ENCODE measurements at places on chromosomes 7 and 10.

DNA sequence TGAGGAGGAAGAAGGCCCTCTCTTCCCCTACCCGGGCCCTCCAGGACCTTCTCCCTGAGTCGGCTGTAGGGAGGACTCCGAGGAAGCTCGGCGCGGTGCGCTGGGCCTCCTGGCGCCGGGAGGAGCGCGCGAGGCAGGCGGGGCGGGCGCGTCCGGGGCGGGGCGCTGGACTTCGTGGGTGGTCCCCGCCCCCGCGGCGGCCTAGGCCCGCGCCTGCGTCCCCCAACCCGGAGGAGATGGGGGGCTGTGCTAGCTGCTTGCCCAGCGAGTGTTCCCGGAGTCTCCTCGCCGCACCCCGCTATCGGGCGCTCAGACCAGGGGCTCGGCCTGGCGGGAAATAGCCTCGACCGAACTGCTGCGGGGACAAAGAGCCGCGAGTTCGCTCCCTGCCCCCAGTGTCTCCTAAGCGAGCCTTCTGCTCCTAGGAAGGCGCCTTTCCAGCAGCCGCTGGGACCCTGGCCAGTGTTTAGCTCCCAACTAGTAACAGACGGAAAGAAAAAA is 19.2 kb upstream of the SMO start:
- no peak for DNase-seq

DNA sequence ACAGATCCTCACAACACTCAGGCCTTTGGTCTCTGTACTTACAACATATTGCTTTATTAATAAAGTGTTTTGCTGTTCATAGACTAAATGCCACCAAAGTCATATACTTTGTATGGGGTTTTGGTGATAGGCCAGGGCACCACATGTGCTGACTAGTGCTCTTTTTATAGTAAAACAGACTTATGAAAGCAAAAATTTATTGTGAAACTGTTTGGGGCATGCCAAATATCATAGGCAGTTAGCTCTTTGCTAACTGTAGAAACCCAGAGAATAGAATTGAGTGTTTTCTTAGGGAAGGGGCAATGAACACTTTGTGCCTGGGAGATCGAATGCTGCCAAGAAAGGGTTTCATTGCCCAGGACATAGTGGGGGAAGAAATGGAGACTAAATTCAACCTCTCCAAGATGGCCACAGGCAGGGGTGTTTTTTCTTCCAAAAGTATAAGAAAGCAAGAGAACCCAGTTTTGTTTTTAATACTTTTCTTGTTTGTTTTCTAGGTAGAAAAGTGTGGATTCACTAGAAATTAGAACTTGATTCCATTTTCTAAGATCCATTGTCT is 142.7 kb downstream of the TRIL start:
- DNase-seq = no peak

GRCh38 chr10:100687143-100688003 is 58.0 kb upstream of the PAX2 start:
- DNase-seq = no peak

DNA sequence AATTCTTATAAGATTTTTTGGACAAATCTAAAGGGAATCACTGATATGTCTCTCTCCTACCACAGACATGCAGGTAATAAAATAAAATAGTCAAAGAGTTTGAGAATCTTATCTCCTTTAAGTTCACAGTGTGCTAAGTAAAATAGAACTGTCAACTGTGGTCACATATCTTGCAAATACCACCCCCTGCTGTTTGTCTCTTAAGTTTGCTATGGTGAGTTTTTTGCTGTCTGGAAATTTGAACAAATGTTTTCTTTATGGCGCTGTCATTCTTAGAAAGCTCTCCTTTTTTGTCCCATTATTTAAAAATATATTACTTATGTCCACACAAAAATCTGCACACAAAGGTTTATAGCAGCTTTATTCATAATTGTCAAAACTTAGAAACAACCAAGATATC is 19.6 kb downstream of the GIMAP5 start:
- no peak for DNase-seq

- no peak for DNase-seq
Observed at GRCh38 chr7:140041659-140042385, 20.9 kb downstream of the PARP12 start.

DNA sequence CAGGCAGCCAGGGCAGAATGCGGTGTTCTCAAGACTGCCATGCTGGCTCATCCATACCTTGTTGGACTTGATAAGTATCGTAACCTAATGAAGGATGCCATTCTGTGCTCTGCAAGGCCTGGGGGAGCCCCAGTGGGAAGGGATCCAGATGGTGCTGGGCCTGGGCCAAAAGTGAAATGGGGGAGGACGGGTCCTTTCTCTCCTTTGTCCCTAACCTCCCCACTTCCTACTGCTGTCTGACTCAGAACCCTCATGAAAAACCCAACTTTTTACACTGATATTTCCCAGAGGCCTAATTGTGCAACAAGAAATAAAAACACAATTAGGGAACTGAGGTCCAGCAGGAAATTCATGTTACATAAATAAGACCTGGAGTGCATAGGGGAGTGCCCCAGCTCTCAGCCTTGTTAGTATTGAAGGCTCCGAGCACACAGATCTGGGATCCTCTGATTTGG is 193.7 kb upstream of the SVIL start:
- DNase-seq = no peak

DNA sequence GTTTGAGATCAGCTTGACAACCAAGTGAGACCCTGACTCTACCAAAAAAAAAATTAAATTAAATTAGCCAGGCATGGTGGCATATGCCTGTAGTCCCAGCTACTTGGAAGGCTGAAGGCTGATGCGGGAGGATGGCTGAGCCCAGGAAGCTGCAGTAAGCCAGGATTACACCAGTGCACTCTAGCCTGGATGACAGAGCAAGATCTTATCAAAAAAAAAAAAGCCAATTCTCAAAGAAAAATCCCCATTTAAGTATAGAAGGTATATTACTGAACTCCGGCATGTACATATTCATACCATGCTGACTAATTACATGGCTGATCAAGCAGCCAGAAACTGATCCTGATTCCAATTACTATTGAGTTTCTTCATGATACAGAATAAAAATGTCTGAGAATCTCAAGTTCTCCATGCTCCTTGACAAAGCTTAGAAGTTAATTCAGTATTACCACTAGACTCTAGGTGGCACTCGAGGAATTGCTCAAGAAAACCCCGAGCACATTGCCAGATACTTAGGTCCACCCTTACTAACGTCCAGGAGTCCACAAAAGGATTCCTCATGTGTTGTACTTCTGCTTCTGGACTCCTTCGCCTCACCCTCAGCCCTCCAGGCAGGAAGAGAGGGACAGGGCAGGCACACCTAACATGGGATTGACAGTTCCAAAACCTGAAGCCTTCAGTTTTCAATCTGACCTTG is 148.9 kb downstream of the PARD3 start:
- peak; percentile 47 for DNase-seq

DNA sequence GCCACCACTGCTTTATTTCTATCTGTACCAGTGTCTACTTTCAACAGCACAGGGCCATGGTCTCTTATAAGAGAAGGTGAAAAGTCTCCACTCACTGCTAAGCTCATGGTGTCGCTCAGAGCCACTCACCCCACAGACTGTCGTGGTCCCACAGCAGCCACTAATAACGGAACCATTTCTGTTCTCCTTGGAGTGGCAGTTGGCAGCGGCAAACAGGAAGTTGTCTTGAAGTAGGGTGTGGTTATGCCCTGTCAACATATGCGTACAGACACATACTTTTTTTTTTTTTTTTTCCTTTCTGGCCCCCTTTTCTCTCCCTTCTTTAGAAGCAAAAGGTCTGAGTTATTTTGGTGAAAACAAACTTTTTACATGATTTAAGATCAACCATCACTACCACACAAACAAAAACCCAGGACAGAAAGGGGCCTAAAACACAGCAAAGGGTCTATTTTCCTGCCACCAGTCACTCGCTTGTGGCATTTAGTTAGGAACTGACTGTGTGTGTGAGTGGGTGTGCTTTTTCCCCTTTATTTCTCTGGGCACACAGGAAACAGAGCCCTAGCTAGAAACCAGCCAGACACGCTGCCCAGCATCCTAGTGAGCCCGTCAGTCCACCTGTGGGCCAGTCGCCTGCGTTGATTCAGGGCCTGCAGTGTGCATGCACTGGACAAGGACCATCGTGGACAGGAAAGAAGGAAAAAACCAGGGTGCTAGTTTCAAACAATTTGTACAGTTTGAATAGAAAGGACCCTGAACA is 96.7 kb upstream of the EFCAB10 start:
- DNase-seq = no peak

DNA sequence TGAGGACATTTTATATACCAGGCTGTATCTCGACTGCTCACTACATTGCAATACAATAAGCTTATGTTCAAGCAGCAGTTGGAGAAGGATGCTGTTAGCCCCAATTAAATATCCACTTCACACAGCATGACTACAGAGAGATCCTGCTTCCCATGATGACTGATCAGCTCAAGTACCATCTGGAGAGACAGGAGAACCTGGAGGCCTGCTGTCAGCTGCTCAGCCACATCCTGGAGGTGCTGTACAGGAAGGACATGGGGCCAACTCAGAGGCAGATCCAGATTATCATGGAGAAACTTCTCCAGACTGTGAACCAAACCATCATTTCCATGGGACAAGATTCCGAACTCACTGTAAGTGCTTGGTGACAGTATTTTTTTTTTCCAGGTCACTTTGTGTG is 22.5 kb downstream of the RNF133 start:
- no peak for DNase-seq

DNA sequence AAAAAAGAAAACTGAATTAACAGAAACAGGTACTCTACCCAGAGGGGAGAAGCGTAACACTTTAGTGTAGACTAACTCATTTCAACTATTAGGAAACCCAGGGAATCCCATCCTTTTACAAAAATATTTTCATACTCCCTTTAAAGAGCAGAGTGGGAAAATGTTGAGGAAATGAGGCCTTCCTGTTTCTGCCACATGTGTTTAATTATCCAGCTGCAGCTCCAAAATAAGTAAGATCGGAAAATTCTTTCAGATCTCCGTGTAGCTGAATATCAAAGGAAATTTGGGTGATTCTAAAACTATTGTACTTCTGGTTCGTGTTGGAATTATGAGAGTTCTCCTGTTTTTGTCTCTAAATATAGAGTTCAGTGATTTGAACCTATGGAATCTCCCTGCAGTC is 58.0 kb upstream of the CAV2 start:
- no peak for DNase-seq

DNA sequence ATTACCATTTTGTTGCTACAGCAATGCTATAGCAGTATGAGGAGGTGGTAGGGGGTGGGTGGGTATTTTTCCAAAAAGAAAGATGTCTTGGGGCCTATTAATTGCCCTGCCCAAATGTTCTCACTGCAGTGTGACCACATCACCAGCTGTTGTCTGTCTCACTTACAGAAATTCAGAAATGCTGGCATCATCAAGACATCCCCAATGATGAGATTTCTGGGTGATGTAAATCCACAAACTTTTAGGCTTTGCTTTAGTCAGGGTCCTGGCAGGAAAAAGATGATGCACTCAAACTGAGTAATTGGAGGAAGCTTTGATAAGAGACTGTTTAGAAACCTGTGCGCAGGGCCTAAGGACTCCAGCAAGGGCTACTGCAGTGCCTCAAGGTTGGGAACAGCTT is 56.2 kb upstream of the OPN4 start:
- no peak for DNase-seq

GRCh38 chr10:100341953-100342626 is 4.9 kb upstream of the SCD start:
- DNase-seq = peak; percentile 87

DNA sequence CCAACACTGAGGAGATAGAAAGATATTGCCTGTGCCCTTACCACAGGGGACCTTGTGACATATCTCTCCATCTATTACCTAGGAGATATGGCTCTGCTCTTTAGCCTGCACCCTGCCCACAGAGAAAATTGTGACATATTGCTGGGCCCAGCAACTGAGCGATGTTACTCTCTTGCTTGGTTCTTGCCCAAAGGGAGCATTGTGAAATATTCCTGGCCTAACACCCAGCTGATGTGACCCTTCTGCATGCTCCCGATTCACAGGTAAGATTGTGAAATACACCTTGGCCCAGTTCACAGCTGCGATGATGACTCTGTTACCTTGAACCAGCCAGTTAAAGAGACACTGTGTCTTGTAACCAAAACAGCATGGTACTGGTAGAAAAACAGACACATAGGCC is 37.2 kb upstream of the ZNF107 start:
- no peak for DNase-seq

- DNase-seq = no peak
Observed at GRCh38 chr7:158453663-158454062, 134.0 kb downstream of the PTPRN2 start.

GRCh38 chr7:37045681-37046179 is 321.4 kb upstream of the AOAH start:
- no peak for DNase-seq

DNA sequence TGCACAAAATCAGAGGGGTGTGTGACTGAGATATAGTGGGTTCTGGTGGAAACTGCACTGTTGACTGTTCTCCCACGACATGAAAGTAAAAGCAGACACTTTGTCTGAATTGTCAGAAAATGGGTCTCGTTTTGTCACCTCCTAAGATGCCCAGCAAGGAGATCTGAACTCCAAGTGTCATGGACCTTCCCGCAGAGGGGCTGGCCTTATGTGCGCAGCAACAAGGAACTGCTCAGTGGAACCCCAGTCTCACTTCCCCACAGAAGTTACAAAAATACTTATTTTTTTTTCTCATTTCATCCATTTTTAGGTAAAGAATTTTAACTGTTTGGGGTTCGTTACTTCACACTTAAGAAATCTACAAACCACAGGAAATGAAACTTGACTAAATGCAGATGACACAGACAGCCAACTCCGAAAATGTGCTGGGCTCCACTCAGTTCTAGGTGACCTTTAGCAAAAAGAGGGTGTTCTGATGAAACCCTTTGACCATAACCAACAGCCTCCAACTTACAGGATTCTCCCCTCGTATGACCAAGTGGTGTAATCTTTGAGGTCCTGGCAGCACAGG is 115.0 kb downstream of the FAM107B start:
- no peak for DNase-seq

DNA sequence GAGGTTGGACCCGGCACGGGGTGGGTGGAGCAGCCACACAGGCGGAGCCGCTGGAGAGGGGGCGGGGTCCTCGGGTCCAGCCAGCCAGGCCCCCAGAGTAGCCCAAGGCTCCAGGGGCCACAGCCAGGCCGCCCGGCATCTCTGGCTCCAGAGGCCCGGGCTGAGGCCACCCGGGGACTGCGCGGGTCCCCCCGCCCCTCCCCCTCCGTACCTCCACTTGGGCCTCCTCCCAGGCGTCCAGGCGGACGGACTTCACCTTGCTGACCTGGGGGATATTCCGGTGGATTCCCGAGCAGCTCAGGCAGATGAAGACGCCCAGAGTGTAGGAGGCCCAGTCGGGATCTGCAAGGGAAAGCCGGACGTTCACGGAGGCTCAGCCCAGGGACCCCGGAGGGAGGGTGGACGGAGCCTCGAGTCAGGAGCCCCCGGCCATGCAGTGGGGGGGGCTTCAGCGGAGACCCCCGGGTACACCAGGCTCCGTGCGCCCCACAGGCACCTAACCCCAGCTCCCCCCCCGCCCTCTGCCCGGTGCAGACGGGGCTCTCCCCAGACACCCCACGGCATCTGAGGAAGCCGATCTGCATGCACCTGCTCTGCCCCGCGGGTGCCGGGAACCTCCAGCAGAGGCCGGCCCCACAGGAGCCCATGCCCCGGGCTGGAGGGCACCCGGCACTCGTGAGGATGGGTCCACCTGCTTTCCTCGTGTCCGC is 19.2 kb downstream of the ADAP1 start:
- DNase-seq = no peak
